ENCODE measurements at places on chromosomes 7 and 10.

GRCh38 chr7:134298902-134299683 lies 17.6 kb downstream of the SLC35B4 start:
- no peak for DNase-seq

DNA sequence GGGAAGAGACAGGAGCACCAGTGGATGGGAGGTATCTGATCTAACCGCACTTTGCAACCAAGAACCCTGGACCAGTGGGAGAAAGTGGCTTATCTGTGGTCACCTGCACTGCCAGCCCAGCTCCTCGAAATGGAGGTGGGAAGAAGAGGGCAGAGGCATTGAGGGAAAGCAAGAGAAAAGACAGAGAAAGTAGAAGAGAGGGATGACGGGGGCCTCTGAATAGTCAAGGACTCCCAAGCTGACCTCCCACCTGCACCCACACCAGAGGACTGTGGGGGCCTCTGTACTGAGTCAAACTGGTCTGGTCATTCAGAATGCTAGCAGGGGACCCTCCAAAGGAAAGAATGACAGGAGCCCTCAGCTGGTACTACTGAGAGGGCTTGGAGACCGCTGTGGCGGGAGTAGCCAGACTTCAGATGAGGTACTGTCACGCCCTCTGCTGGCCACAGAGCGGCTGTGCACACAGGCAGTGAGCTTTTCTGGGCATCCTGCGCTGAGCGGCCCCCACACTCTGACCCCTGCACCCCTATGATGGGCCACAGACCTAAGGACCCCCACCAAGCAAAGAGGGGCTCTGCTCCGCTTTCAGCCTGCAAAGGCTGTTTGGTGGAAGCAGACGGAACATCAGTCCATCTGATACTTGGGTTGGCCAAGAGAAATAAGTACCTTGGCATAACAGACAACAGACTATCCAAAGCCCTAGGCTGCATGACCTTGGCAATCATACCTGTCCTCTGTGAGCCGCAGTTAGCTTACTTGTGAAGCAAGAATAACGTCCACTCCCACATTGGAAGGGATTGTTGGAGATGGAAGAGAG lies 112.9 kb downstream of the COL13A1 start:
- peak; percentile 45 for DNase-seq

DNA sequence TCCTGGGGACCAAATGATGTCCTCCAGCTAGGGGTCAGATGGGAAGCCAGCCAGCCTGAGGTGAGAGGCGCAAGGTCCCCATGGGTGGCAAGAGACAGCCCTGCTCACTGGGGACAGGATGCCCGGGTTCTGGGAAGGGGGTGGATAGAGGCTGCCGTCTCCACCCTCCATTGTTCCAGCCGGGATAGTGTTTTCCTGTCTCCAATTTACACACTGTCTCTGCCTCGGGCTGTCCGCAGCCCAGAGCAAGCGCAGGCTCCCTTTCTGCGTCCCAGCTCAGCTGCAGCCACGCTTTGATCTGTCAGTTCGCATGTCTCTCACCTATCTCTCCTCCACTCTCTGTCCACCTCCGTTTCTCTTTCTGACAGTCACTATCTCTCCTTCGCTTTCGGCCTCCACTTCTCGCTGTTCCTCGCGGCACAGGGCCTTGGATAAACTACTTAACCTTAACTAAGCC lies 2.1 kb downstream of the EPHB4 start:
- no peak for DNase-seq

- no peak for DNase-seq
Measured at GRCh38 chr10:60257767-60258428, 131.8 kb downstream of the ANK3 start.

DNA sequence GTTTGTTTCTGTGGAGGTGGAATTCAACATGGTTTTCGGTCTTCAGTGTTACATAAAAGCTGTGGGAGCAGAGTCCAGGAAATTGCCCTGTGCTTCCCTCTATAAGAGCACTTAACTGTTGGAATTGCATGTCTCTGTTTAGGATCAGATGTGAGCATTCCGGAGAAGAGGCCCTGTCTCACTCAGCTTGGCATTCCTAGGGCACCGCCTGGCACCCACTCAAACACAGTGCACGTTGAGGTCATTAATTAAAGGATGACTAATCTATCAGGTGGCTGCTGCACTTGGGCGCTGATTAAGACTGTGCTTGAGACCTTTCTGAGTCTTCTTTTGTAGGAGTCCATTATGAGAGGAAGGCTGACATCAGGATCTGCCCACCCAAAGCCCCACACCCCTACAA lies 82.8 kb upstream of the VIPR2 start:
- DNase-seq, result no peak
